ENCODE measurements at places on chromosomes 7 and 10. TPM values are rescaled to one million over a fixed set of nuclear protein-coding genes. Genes with fewer than 3 reads are reported as not detected.

The NEUROG3 gene
- total RNA-seq = not detected

The SLC39A12 gene
- total RNA-seq = not detected

The LIPM gene
- total RNA-seq = not detected

The MMD2 gene
- not detected for total RNA-seq

The PRTFDC1 gene
- total RNA-seq = 4.9 TPM

The CPA4 gene
- 98.8 TPM for total RNA-seq

The DNAJC12 gene
- total RNA-seq = 3.4 TPM

The FOXP2 gene
- total RNA-seq = 1.7 TPM

The NRG3 gene
- not detected for total RNA-seq
